ENCODE measurements at places on chromosomes 2 and 18.

- no peak for DNase-seq
These were observed 28.0 kb downstream of the DNER start for GRCh38 chr2:229686122-229686919.

GRCh38 chr2:96618596-96619283, 19.4 kb downstream of the KANSL3 start:
- DNase-seq = no peak

DNA sequence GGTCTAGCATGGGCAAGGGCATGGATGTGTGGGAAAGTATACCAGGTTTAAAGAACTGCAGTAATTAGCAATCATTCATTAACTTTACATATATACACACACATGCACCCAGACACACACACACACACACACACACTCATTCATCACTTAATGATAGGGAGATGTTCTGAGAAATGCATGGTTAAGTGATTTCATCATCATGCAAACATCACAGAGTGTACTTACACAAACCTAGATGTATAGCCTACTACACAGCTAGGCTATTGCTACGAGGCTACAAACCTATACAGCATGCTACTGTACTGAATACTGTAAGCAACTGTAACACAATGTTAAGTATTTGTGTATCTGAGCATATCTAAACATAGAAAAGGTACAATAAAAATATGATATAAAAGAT, 83.6 kb downstream of the COLEC12 start:
- DNase-seq = no peak

DNA sequence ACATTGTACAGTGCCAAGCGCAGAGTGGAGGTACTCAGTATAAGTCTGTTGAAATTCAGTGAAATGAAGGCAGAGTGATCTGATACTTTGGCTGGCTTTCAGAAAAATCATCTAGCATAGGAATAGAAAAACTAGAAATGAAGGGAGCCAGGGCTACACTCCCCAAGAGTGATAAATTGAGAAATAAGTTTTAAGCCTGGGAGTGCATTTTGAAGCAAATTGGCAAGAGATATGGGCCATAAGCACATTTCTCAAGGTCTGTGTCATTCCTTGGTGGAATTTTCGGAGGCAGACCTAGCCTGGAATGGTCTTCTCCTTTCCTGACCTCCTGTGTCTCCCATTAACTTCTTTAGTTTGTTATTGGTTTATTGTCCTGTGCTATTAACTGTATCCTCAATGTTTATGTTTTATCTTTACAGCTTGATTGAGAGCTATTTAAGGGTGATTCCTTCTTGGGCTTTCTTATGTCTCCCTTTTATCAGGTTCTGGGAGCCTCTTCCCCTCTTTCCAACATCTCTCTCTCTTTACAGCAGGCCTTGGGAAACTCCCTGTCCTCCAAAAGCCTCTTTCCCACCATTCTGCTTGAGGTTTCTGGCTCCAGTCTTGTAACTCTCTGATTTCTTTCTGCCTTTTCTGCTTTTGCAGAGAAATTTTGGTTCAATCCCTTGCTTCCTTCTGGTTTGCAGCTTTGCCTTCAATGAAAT, 649.5 kb downstream of the SLC4A3 start:
- DNase-seq = no peak

GRCh38 chr2:177394594-177394973, 2.0 kb downstream of the AGPS start:
- no peak for DNase-seq

- DNase-seq = no peak
These were observed 429.2 kb downstream of the PID1 start for GRCh38 chr2:228841877-228842276.

GRCh38 chr2:68577183-68577582, 66.2 kb upstream of the PROKR1 start:
- DNase-seq = no peak

- DNase-seq = no peak
These were observed 54.2 kb upstream of the CDCA7 start for GRCh38 chr2:173300458-173300857.

GRCh38 chr2:137228566-137228965, 463.2 kb downstream of the THSD7B start:
- no peak for DNase-seq
